ENCODE measurements at places on chromosomes 1 and 21.
A peak's percentile ranks its signal among the peaks of the same experiment; 100 is the strongest.

GRCh38 chr1:176770066-176770465 is 307.1 kb downstream of the PAPPA2 start:
- no peak for DNase-seq

DNA sequence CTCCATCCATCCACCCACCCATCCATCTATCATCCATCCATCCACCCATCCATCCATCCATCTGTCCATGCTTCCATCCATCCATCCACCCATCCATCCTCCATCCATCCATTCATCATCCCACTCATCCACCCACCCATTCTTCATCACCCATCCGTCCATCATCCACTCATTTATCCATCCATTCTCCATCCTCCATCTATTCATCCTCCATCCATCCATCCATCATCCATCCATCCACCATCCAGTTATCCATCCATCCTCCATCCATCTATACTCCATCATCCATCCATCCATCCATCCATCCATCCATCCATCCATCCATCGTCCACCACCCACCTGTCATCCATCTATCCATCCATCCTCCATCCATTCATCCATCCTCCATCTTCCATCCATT is 32.1 kb upstream of the ACTRT2 start:
- no peak for DNase-seq

DNA sequence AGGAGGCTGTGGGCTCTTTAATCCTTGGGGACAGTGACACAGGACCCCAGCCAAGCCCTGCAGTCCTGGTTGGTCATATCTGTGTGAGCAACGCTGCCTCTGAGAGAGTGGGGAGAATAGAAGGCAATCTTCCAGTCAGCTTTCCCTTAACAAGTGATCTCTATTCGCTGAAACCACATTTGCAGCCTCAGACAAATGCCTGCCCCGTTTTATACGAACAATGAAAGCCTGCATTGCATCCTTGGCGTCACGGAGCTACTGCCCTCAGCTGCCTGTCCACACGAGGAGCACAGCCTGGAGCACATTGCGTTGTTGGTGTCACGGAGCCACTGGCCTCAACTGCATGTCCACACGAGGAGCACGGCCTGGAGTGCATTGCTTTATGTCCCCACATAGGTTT is 150.2 kb upstream of the ARHGEF16 start:
- DNase-seq: no peak

DNA sequence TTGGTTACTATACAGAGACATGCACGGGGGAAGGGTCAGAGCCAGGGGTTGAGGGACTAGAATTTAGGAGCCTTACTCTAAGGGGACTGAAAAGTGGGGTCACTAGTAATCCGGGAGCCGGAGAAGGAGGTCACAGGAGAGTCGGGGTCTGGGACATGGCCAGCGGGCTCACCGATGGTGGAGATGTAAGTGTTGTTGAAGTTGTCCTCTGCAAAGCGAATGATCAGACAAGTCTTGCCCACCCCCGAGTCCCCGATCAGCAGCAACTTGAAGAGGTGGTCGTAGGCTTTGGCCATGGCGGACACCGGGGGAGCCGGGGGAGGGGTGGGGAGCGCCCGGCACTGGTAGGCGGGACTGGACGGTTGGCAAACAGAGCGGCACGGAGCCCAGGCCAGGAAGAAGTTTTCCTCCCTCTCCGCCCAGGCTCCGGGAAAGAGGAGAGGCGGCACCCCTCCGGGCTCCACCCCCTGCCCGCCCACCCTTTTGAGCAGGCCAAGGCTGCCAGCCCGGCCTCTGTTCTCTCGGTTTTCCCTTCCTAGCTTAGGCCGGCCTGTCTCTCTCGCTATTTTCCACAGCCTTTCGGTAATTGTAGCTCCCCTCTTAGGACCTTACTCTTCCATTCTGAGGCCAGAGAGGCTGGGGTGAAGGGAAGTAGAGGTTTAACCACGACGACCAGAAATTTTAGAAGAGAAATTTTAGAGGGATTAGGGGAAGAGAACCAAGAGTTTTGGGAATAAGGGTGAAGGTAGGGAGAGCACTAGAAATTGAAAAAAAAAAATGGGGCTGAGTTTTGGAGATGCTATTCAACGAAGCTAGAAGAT is at the start of gene RAB13:
Gene RAB13 (minus strand): TSS at position 399 of the 821 bp plus-strand sequence. CDS start 103 bp downstream, at position 296.
- DNase-seq: peak; percentile 89

GRCh38 chr1:67393240-67393639 is 37.0 kb downstream of the SERBP1 start:
- DNase-seq: no peak

Data from SJSA1 (cell line).